T-helper 9 cell (primary cell): ENCODE measurements at places on chromosomes 4 and X.

DNA sequence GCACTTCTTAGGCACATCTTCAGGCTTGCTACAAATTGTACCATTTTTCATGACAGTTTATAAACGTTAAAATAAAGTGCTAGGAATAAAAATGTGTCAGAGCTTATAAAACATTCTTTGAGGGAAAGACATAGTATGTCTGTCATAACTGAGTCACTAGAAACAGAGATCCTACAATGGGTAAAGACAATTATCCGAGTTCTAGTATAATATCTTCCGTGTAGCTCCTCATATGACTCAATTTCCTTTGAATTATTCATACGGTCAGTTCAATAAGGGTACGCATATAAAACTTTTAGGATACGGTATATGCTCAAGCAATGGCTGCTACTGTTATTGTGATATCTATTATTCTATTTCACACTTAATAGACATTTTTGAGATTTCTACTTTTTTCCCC is 349.1 kb downstream of the PCDH10 start:
- no peak for DNase-seq

GRCh38 chr4:112321776-112322684 is 24.9 kb downstream of the ALPK1 start:
- DNase-seq, result peak; percentile 82

DNA sequence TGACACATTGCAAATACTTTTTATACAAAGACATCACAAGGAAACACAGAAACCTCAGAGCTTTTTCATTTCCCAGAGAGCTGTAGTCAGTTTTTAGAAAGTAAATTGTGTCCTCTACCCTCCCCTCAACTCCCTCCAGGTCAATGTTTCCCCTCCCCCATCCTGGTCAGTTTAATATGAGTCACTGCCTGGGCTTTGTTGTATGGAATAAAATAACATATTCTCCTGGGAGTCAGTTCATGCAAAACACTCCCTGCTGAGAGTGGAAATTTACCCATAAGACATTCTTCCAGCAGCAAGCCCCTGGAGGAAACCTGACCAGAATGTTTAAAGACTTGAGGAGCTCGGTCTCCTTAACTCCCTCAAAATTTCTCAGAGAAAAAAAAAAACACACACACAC is 270.1 kb upstream of the LDB2 start:
- DNase-seq, result no peak

- DNase-seq, result no peak
Measured at GRCh38 chrX:86002076-86002896, 45.1 kb downstream of the CHM start.

- DNase-seq, result no peak
Measured at GRCh38 chrX:119424999-119425398, 25.9 kb downstream of the SLC25A43 start.

GRCh38 chr4:135510582-135510981 is 1309.0 kb upstream of the PABPC4L start:
- DNase-seq, result no peak

DNA sequence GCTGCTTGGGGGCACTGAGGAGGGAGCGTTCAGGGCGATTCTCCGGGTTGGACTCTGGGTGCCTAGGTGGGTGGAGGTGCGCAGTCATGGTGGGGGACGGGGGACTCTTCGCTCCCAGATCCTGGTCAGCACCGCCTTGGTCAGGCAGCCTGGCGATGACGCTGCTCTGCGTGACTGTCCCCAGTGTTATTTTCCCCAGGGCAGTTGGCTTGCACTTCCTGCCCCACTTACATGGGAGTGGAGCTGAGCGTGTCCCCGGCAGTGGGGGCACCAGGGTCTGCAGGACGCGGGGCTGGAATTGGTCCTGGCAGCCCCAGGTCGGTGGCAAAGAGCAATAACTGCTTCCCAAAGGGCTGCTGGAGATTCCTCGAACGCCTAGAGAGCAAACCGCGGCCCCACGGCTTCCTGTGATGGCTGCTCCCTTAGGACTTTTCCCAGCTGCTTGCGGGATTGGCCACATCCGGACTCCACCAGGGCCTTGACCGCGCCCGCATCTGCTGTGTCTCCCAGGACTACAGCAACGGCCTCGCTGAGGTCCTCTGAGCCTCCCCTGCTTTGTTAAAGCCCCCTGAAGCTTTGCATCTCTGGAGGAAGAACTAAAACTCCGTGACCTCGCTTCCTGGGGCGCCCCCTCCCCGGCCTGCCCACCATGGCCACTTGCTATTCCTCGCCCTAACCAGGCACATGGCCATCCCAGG is 35.3 kb upstream of the GPR78 start:
- DNase-seq, result no peak

GRCh38 chrX:34300871-34301270 is 168.8 kb upstream of the FAM47A start:
- DNase-seq, result no peak

DNA sequence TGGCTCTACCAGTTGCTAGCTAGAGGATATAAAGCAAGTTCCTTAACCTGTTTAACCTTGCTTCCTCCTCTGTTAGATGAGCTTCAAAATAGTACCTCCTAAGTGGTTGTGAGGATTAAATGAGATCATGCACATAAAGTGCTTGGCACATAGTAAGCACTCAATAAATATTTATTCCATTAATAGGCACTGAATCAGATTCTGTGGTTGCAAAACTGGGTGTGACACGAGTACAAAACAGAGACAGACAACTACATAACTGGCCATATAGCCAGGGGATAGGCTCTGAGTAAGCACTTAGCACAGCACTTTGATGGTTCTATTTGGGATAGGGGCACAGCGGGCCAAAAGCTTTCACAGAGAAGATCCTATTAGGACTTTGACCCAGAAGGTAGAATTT is 150.3 kb downstream of the RELL1 start:
- DNase-seq, result no peak

DNA sequence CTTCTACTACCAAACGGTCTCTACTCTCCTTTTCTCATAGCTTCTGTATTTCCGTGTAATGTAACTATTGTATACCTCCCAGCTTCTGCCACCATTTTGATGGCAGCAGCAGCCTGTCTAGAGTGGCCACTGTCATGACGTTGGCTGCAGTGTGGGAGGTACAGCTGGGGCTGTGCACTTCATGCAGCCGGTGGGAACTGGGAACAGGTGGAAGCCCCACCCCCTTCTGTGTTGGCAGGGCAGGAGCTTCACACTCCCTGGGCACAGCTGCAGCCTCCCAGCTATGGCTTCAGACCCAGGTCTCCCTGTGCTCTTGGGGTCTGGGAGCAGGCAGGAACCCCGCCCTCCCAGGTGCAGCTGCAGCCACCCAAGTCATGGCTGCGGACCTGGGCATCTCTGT is 49.8 kb upstream of the SEC24B start:
- no peak for DNase-seq

DNA sequence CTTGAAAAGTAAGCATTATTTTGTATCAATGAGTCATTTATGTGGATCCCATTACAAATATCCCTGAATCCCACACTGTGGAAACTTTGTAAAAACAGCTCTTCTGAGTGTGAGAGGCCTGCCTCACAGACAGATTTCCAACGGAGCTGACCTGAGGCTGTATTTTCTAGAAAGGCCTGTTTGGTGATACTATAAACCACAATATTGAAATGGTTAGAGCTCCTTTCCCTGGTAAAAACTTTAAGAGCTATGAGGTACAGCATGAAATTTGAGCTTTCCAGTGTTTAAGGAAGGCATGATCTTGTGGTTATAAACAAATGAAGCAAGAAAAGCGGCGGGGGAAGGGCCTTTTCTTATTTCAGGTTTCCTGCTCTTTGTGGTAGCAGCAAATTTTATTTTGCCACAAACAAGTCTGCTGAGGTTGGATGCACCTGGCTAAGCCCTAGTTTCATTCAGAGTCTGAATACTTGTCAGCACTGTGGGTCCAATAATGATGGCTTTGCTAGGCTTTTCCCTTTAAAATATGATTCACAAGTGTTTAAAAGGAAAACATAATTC is 86.8 kb upstream of the ETNPPL start:
- no peak for DNase-seq

- no peak for DNase-seq
Measured at GRCh38 chrX:39144323-39144722, 343.1 kb downstream of the MID1IP1 start.

DNA sequence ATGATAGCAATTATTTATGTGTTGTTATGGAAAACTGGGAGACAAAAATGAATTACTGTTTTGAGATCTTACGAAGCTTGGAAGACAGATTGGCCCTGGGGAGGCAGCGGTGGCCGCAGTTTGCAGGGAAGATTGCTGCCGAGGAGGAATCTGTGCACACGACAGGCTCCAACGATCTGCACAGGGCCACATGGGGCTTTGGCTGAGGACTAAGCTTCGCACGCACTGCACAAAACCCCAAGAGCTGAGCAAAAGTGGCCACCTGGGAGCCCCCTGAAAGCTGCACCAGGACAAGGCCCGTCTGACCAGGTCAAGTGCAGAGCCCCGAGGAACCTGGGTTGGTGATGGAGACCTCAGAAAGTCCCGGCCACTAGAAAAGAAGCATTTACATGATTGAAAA is 5.2 kb upstream of the PDE6B start:
- no peak for DNase-seq

GRCh38 chrX:124940531-124940930 is 379.1 kb upstream of the TEX13C start:
- no peak for DNase-seq

DNA sequence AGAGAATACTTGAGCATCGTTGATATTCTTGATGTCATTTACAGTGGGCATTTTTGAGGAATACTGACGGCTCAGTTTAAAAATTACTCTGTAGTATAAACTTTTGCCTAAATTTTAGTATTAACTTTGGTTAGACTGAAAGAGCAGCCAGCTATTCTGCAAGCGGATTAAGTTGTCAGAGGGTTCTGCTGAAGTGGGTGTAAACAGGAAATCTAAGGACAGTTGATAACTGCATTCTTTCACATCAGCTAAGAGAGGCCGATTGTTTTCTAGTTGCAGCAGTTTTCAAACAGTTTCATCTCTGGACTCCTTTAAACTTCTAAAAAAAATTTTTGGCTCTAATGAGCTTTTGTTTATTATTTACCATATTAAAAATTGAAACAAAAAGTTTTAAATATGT is 149.6 kb downstream of the RAPGEF2 start:
- DNase-seq, result no peak

GRCh38 chrX:155747520-155747919 is 133.6 kb upstream of the VAMP7 start:
- no peak for DNase-seq

DNA sequence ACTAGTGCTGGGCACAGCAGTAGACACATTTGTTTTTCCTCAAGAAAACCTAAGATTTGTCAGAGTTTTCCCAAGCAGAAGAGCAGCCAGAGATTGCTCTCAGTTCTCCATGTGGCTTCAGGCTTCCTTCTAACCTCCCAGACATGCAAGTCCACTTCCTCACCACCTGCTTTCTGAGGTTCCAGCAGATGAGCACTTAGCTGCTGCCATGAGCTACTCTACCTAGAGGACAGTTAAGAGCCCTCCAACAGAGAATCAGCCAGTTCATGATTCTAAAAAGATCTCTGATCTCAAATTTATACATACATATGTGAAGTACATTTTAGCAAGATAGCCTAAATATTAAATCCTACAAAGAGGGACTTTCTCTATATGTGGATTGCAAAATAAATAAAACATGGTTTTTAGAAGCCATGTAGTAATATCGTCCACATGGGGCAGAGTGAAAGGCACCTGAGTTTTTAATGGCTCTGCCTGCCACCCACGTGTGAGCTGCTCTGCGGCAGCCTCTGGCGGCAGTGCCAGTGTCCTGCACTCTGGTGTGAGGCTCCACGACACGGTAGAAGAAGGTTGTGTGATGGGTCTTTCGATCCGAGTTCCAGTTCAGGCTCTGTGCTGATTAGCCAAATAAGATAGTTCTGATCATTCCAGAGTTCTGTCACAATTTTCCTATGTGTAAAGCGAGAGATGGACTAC is 10.3 kb downstream of the CYP4V2 start:
- peak; percentile 33 for DNase-seq

- no peak for DNase-seq
Measured at GRCh38 chrX:17554914-17555313, 179.9 kb downstream of the NHS start.

- DNase-seq, result no peak
Measured at GRCh38 chr4:114494246-114494803, 104.3 kb upstream of the UGT8 start.

- DNase-seq, result no peak
Measured at GRCh38 chr4:61520166-61520565, 320.0 kb downstream of the ADGRL3 start.

GRCh38 chrX:143634309-143634662 is 1.6 kb downstream of the SLITRK4 start:
- DNase-seq, result no peak

- no peak for DNase-seq
Measured at GRCh38 chrX:110743679-110744340, 51.8 kb downstream of the CHRDL1 start.

DNA sequence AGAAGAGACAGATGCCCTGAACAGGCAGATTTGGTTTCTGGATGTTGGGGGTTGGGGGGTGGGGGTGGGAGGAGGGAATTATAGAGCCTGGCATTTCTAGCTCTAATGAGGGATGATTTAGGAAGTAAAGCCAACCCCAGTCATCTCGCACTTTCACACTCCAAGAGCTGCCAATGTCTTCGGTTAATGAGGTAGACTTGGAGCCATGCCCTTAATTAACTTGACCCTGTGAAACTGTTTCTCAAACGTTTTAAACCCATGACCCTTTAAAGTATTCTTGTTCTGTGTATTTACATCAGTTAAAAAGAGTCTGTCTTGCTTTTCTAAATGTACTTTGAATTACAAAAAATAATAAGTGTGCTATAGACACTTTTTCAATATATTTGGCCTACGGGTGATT is 466.9 kb downstream of the FAT4 start:
- DNase-seq, result no peak

DNA sequence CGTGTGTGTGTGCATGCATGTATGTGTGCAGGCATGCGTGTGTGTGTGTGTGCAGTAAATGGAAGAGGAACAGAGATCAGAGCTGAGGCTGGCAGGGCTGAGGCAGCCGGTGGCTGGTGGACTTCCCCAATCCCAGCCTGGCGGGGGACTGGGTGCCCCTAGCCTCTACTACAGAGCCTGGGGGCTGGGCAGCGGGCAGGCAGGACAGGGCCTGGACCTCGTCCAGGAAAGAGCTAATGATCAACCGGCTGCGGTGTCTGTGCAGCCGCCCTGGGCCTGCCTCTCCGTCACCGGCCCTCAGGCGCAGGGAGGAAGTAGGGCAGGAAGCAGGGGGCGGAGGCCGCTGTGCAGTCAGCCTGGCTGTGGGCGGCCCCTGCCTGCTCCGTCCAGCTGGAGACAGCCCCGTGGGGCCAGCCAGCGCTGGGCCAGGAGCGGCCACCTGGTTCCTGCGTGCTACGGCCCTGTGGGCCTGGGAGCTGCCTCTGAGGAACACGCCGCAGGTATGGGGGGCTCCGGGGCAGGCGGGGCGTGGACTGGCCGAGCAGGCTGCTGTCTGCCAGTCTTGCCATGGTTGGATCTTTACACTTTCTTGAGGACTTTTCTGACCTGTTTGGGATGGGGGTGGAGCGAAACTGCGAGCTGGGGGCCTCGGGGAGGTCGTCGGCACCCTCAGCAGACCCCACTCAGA is at the start of gene SH3TC1:
Gene SH3TC1 (plus strand): TSS at position 385 of the 688 bp plus-strand sequence. CDS start 5,905 bp downstream, outside the sequence.
- DNase-seq, result peak; percentile 39

GRCh38 chrX:133323431-133323830 is 91.9 kb downstream of the GPC4 start:
- DNase-seq, result no peak

DNA sequence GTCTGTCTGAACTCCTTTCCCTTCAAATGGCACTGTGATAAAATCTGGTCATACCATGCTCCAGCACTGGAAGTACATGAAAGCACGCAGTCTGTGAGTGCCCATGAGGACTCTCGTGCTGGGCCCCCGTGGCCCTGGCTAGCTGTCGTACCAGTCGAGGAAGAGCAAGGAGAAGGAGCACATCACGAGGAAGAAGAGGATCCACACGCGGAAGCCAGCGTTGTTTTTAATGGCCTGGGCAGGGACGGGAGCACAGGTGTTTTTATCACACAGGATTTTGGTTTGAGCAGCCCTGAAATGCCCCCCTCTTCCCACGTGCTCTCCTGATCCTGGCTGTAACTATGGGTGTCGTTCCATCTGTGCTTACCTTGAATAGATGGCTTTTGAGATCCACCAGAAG is 33.0 kb downstream of the NSG1 start:
- no peak for DNase-seq
